ENCODE measurements at places on chromosomes 12 and 14.

GRCh38 chr12:28216016-28216415 lies 25.8 kb downstream of the CCDC91 start:
- no peak for DNase-seq

DNA sequence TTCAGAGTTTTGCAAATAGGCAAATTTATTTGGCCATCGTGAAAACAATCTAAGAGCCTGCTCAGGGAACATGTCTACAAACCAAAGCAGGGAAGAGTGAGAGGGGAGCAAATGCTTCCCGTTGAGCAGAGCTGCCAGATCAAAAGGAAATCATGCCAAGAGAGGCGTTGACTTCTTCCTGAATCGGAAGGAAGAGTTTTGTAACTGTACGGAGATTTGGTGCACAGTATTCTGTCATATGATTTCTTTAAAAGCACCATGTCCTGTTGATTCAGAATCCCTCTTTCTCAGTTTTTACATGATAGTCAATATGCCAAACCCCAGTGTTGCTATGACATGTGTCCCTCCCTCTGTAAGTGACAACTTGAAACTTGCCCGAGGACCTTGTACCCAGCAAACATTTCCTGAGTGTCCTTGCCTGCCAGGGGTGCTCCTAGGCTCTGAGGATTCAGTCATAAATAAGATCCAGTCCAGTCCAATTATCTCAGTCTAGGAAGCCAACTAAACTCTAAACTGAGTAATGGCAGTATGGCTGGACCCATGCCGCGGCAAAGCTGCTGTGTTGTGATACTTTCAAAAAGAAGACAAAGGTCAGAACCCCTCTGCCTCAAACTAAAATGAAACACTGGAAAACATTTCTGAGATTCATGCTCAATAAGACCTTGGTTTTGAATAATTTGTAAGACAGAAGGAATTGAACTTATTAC lies 300.1 kb upstream of the FKBP4 start:
- DNase-seq: peak; percentile 12

DNA sequence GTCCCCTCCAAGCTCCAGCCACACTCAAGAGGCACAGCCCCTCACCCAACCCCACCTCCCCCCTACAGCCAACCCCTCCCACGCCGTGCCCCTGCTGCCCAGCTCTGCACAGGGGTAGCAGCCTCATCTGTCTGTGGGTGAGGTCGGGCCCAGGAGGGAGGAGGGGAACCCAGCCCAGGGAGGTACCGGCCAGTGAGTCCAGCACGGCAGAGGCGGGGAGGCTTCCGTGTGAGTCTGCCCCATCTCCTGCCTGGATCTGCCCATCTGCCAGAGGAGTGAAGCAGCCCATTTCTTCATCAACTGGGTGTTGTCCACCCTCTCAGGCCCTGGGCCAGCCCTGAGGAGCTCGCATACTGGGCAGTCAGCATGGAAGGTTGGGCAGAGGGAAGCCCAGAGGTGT lies 54.2 kb downstream of the CCNK start:
- DNase-seq: no peak

GRCh38 chr12:2944401-2945047 lies 14.7 kb upstream of the TEAD4 start:
- no peak for DNase-seq

GRCh38 chr14:96497087-96497486 lies 5.1 kb upstream of the PAPOLA start:
- DNase-seq: no peak

- peak; percentile 47 for DNase-seq
These were observed 32.2 kb upstream of the DICER1 start for GRCh38 chr14:95189367-95190132.

DNA sequence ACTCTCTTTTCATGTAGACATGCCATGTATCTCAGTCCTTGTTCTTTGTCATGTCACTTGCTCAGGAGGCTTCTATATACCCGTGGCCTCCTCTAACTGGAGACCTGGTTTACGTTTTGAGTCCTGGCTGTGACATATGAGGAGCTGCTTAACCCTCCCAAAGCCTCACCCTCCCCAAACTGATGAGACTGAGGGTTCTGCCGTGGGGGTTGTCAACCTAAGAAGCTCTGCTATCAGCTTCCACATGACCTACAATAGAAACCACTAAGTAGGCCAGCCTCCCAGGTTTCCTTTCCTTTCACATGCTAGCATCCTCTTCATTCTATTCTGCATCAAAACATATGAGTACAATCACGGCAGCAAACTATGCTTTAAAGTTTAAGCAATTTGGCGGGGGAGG lies 76.8 kb upstream of the WSCD2 start:
- no peak for DNase-seq

Data from fibroblast of skin of right biceps (primary cell).